Aorta (tissue), 5 donors: ENCODE measurements at places on chromosomes 3 and 15. TPM values are rescaled to one million over a fixed set of nuclear protein-coding genes. Genes with fewer than 3 reads are reported as not detected.

DNA sequence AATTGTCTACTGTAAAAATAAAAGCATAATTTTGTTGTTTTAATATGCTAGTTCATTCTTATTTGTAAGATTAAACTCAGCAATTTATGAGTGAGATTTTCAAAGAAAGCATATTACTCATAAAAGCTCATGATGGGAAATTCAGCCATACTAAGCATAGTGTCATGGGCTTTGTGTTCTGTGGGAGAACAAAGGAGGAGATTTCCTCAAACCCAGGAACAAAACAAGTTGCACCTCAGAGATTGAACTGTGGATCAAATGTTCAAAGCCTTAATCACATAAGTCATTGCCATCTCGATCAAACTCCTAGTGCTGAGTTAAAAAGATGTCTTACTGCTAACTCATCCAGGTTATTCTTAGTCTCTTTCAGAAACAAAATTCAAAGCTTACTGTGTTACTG lies 85.6 kb upstream of the PDZRN3 start:
- no peak for DNase-seq

- no peak for DNase-seq
Observed at GRCh38 chr3:133888726-133889340, 6.8 kb downstream of the RAB6B start.

GRCh38 chr3:197753263-197753662 lies 3.6 kb downstream of the FYTTD1 start:
- no peak for DNase-seq

DNA sequence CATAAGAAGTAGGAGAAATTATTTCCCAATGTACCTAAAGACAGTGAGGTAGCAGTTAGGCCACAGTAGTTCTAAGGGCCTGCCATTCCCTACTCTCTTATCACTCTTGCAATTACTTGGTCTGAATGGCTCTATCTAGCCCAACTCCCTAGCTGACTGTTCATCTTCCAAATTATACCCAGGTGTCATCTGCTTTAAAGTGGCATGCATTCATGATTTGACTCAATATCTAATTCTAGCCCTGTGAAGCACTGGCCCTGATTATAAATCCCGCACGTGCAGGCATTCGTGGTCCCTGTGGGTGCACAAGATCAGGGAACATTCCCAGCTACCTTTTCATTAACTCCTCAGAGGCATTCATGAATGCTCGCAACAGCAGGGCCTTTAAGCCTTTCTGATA lies 43.1 kb upstream of the ZNF774 start:
- DNase-seq, result no peak

- no peak for DNase-seq
Observed at GRCh38 chr3:188037195-188037718, 116.7 kb upstream of the LPP start.

GRCh38 chr3:191444569-191444968 lies 16.4 kb upstream of the PYDC2 start:
- no peak for DNase-seq

GRCh38 chr15:62748196-62748595 lies 294.4 kb upstream of the TPM1 start:
- no peak for DNase-seq

DNA sequence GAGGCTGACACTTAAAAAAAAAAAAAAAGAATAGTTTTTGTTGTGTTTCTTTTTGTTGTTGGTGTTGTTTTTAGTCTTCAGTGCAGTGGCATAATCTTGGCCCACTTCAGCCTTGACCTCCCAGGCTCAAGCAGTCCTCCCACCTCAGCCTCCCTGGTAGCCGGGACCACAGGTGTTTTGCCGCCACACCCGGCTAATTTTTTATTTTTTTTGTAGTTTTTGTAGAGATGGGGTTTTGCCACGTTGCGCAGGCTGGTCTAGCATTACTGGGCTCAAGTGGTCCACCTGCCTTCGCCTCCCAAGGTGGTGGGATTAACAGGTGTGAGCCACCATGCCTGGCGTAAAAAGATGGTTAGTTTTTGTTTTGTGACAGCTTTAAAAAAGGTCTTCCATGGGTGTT lies 30.1 kb downstream of the IGF1R start:
- DNase-seq, result no peak

DNA sequence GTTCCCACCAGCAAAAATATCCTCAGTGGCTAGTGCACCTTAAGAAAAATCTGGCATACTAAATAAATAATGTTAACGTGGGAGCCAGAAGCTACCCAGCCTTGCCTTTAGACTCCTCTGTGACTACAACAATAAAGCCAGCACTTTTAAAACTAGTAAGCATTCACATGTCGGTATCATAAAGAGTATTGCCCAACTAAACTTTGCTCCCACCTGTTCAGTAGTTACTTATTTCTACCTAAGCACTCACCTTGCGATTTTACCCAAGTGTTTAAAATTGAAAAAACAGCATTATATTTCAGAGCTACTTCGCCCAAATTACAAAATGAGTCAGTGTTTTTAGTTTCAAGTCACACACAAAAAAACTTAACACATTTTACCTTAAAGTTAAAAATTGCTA lies 12.8 kb downstream of the ALDH1L1 start:
- no peak for DNase-seq

DNA sequence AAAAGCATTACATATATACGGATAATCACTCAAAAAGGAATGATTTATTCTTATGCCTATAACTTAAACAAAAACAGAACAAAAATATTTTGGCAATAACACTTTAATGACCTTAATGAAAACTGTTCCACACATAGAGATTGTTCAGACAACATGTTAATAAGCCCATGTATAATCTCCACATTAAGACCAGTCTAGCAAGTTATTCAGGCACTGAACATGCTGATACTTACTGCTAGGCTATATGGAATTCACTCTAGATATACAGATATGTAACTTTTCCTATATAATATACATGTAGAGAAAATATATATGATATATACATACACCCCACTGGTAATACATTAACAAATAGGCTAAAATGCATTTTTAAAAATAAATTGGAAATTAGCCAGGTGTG lies 43.8 kb upstream of the USP50 start:
- no peak for DNase-seq

DNA sequence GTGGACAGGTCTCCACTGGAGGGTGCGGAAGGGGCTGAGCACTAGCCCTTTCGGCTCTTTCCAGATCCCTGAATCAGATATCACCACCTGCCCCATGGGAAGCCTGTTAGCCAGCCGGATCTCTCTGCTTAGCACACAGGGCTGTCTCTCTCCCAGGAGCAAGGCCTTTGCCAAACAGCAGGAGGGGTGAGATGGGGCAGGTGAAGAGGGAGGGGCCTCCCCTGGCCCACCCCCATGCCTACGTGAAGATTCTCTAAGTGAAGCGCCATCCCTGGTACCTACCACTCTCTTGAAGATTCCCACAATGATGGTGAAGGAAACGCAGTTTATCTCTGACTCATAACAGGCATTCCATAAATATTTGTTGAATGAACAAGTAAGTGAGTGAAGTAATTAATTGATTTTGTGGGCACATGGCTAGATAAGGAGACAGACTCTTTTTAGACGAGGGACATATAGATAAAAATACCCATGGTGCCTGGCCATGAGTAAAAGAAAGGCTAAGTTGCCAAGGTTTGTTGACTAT lies 19.6 kb upstream of the HCN4 start:
- DNase-seq, result no peak

GRCh38 chr3:158845765-158846350 lies 44.0 kb downstream of the MFSD1 start:
- DNase-seq, result no peak

DNA sequence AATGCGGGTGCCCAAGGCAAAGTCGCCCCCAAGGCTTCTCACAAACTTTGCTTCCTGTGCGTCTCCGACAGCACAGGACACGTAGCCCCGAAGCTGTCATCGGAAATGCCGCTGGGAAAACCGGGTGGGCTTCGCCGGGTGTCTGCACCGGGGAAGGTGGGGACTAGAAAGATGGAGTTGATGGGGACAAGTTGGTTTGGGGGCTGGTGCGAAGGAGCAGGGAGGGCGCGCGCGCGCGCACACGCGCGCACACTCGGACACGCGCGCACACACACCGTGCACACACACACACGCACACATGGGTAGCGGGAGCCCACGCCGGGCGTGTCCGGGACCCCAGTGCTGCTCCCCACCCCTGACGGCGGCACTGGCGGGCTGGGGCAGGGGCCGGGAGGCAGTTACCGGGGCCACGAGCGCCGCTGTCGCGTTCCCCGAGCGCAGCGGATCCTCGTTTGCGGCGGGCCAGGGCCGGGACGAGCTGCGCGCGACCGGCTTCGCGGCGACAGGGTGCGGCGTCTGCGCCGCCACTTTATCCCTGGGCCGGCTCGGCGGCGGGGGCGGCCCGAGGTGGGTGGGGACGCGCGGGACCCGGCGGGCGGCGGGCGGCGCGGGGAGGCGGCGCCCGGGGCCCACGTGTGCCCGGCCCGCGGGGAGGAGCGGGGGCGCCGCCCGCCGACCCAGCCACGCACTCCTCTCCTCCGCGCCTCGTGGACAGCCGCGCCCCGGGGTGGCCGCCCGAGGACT lies 539 bp upstream of the MGLL start:
- DNase-seq, result peak; percentile 88

DNA sequence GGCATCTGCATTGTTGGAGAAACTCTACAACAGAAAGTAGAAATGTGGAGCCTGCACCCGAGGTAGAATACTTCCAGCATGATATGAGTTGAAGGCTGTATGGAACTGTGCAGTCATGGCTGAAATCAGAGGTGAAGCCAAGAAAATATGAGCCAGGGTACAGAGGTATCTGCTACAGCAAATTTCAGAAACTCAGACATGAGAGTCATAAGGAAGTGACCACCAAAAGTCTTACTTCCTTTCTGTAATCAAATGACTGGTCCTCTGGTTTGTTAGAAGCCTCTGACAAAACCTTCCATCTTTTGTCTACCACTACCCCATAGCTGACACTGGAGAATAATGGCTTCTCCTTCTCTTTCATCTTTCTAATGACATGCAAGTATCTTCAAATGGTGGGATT lies 159.4 kb downstream of the TMEM108 start:
- DNase-seq, result no peak

The SLC2A2 gene
- polyA plus RNA-seq, result 3.1 TPM

The PP2D1 gene
- not detected for polyA plus RNA-seq

The APOD gene
- polyA plus RNA-seq, result 17.3 TPM

The PARP16 gene
- 5.3 TPM for polyA plus RNA-seq

The WDR93 gene
- polyA plus RNA-seq, result 0.84 TPM

The EPHB3 gene
- 0.50 TPM for polyA plus RNA-seq

The CHRNA5 gene
- polyA plus RNA-seq, result 0.25 TPM

The RBP2 gene
- polyA plus RNA-seq, result 0.18 TPM

The TMOD3 gene
- 11.0 TPM for polyA plus RNA-seq
